ENCODE measurements at places on chromosomes 4 and X. TPM values are rescaled to one million over a fixed set of nuclear protein-coding genes. Genes with fewer than 3 reads are reported as not detected.
A peak's percentile ranks its signal among the peaks of the same experiment; 100 is the strongest.

- DNase-seq, result no peak
Measured at GRCh38 chr4:773214-773613, 52.7 kb downstream of the CPLX1 start.

GRCh38 chr4:179631321-179631720 is 2189.1 kb upstream of the AGA start:
- DNase-seq, result no peak

RHOXF1 gene
- polyA plus RNA-seq, result 3.1 TPM

- DNase-seq, result no peak
Measured at GRCh38 chr4:153476829-153477574, 10.8 kb downstream of the TMEM131L start.

- DNase-seq, result no peak
Measured at GRCh38 chr4:123346951-123347350, 49.6 kb upstream of the SPRY1 start.

DNA sequence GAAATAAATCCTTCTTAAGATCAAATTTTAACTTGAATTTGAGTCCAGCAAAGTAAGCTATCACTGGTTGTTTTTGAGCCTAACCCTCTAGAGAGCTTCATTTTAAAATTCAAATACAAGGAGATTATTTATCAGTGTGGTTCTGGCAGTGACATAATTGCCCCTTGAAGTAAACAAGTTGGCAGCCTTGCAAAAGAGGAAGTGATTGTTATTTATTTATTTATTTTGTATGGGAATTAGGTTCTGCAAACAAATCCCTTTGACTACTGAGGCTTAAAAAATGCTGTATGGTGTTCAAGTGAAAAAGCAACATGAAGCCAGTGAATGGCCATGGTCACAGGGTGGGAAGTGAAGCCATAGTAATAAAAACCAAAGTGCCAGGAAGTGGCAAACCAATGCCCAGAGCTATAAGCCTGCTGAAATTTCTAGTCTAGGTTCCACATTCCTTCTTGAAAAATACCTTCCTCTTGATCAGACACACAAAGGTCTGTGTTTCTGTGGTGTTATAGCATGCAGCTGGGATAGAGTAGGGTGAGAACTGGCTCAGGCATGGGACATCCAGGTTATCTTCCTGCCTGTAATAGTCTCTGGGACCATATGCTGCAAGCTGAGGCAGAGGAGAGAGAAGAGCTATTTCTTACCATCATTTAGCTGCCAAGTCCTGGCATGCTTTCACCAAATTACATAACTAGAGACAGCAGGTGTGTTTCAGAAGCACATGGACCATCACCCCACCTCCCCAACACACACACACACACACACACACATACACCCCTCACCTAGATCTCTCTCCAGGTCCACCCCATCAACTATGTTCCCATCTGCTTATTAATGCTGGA is 47.1 kb upstream of the TSPAN7 start:
- DNase-seq, result no peak

DNA sequence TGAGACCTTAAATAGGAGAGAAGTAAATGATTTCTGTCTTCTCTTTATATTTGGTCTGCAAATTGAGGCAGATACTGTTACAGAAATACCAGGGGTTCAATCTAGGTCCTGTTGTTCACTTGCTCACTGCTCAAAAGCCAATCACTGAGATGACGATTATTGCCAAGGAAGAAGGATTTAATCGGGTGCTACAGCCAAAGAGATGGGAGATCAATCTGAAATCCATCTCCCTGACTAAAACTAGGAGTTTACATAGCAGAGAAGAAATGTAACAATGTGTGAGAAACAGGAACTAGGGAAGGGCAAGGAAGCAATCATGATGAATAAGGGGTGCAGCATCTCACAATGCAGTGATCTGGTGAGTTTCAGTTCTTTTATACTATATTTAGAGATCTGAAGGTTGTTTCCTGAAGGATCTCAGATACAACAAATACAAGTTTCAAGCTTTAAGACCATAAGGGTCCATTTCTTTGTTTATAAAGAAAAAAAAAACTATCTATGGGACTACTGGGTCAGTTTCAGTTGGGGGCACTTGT is 117.9 kb upstream of the FAM9B start:
- DNase-seq, result no peak

- peak; percentile 30 for DNase-seq
Measured at GRCh38 chrX:11341274-11342201, 48.3 kb downstream of the AMELX start.

ARR3 gene
- 0.45 TPM for polyA plus RNA-seq

BMP3 gene
- polyA plus RNA-seq, result 15.9 TPM

SULT1B1 gene
- 1.1 TPM for polyA plus RNA-seq

- peak; percentile 55 for DNase-seq
Measured at GRCh38 chr4:149999485-150000074, 78.7 kb upstream of the DCLK2 start.

GRCh38 chr4:100168521-100168920 is 21.7 kb downstream of the DDIT4L start:
- no peak for DNase-seq

DNA sequence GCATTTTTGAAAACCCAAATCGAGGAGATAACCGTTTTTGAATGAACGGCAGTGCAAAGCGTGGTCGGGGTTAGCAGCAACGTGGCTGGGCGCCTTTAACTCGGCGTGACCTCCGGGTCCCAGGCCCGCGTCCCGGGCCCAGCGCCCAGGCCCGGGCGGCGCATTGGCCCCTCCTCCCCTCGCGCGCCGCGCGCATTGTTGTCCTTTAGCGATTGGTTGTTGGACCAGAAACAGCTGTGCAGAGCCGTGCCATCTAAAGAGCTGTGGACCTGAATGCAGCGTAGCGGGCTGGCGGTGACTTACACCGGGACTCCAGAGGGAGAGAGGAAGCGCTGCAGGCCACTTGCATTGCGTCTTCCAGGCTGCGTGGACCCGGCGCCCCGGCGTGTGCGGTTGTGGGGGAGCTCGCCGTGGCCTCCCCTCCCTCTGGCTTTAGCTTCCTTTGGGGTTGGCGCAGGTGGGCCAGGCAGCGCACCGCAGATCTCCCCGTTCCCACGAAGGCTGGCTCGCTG is at the start of gene STOX2:
STOX2 (plus strand) TSS at position 227 of the 512 bp plus-strand sequence. CDS start 1,484 bp downstream, outside the sequence.
- DNase-seq, result no peak

GRCh38 chr4:122577808-122578781 is 42.8 kb downstream of the IL21 start:
- DNase-seq, result no peak

- DNase-seq, result no peak
Measured at GRCh38 chr4:18518098-18518497, 496.5 kb upstream of the LCORL start.

DNA sequence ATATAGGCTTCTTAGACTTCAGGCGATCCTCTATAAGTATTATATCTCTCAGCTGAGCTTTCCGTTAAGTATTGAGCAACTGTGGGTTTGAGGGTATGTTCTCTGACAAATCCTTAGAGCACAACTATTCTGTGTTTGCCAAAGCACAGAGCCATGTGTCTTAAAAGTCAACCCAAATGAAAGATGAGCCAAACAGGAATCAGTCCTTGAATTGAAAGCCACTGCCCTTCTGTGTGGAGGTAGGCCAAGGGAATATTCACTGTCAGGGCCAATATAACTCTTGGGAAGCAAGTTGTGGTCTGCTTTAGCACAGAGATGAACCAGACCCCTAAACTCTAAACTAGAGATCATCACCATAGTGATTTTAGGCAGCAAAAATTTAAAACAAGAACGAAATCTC is 164.0 kb downstream of the STAG2 start:
- DNase-seq, result no peak

SPP1 gene
- polyA plus RNA-seq, result 116 TPM

SMIM31 gene
- 0.70 TPM for polyA plus RNA-seq

OPRPN gene
- polyA plus RNA-seq, result not detected

DNA sequence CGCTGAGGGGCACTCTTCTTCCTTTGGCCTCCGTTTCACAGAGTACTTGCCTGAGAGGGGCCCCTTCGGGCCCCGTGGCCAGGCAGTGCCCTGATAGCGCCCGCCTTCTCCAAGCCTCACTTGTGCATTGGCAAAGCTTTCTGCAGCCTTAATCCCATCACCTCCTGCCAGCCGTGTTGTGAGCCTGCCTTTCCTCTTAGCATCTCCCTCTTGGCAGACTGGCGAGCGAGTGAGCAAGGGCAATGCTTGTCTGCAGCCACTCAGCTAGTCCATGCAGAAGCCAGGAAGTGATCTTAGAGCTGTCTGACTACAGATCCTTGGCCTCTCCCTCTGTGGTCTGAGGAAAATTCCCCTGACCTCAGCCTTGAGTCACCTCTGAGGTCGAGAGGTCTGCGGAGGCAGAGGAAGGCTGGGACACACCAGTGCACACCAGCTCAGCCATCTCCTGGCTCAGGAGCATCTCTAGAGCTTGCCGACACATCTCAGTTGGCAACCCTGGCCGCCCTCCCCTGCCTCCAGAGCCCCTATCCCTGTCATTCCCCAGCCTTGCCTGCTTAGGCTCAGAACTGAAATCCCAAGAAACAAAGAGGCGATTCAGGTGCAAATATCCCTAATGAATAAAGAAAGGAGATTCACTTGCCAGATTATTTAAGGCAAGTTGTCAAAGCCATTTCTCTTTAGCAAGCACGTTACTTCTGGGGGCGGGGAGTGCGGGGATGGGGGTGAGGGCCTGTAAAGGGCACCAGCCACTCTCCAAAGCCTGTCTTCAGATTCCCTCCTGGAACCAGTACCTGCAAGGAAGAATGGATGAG is 143.5 kb upstream of the MAMLD1 start:
- no peak for DNase-seq

- no peak for DNase-seq
Measured at GRCh38 chr4:138598226-138598625, 356.1 kb upstream of the SLC7A11 start.

DNA sequence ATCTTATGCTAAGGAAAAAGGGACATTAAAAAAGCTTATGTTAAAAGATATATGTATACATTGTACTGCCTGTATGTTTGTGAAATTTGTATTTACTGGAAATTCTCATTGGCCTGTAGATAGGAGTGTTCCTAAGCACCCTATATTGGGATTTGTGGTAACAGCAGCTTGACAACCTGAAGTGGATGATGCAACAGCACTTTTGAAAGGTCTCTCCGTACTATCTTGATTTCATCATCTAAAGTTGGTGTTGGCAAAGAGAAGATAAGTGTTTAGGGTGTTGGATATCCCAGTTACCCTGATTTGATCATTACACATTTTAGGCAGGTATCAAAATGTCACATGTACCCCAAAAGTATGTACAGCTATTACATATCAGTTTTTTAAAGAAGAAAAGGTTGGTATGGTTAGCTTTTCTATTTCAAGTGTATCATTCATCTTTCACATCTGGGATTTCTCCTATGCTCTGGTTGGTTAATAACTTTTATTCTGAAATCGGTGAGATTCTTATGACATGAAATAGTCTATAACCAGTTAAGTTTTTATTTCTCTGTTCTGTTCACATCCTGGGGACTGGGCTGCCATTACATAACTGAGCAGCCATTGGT is 10.3 kb downstream of the HADH start:
- no peak for DNase-seq

DNA sequence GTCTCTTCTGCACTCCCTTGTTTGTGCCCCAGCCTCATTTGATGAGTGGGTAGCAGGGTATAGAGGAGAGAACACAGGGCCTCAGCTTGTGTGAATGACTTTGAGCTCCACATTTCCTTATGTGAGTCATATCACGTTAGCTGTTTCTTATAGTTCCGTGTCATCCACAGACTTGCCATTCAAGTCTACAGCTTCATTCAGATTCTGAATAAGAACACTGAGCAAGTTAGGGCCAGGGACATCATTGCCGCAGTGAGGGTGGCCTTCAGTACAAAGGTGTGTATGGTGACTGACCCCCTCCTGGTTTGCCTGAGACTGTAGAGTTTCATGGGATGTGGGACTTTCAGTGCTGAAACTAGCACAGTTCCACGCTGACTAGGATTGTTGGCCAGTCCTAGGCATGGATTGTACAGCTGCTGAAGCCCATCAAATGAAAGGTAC is 23.6 kb downstream of the KLF3 start:
- no peak for DNase-seq

GRCh38 chr4:56908206-56909085 is 746 bp downstream of the REST start:
- DNase-seq, result peak; percentile 55

GABRA4 gene
- 0.14 TPM for polyA plus RNA-seq

GRCh38 chr4:89586864-89587263 is 250.1 kb downstream of the SNCA start:
- no peak for DNase-seq

GRCh38 chrX:32745323-32745722 is 466.0 kb downstream of the DMD start:
- DNase-seq, result no peak

GRCh38 chr4:11471618-11472017 is 42.9 kb upstream of the HS3ST1 start:
- no peak for DNase-seq

DNA sequence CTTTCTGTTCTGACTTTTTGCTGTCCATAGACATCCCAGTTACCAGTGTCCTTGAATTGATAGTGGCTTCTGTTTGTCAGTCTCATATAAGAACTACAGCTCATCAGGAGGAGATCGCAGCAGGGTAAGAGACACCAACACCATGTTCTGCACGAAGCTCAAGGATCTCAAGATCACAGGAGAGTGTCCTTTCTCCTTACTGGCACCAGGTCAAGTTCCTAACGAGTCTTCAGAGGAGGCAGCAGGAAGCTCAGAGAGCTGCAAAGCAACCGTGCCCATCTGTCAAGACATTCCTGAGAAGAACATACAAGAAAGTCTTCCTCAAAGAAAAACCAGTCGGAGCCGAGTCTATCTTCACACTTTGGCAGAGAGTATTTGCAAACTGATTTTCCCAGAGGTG is 30.1 kb downstream of the GUCY1A1 start:
- no peak for DNase-seq

- DNase-seq, result no peak
Measured at GRCh38 chr4:125353131-125353530, 38.4 kb downstream of the FAT4 start.

DNA sequence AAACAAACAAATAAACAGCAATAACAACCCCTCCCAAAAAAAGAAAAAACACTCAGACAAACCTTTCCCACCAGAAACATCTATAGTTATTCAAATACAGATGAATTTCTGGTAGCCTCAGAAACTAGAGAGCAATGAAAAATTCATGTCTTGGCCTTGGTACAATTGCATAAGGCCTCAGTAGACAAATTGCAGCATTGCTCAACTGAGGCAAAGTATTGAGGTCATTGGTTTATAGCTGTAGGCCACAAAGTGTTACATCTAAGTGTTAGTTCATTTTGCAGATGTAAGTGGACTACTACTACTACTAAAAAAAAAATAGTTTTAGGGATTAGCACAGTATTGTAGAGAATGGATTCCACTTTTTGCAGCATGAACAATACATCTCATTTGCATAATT is 2268.3 kb downstream of the ARAP2 start:
- no peak for DNase-seq
